ENCODE measurements at places on chromosomes 2 and 18. TPM values are rescaled to one million over a fixed set of nuclear protein-coding genes. Genes with fewer than 3 reads are reported as not detected.
A peak's percentile ranks its signal among the peaks of the same experiment; 100 is the strongest.

GTF2A1L gene
- total RNA-seq, result not detected

GRCh38 chr2:241558532-241559322 lies at the start of gene BOK:
Gene BOK, plus strand, starts transcription at chr2:241558745. Its CDS starts 739 bp downstream, at chr2:241559484.
- peak within 1 kb of the TSS; percentile 81 for H3K27ac ChIP-seq
- H3K4me1 ChIP-seq, result peaks cover 27% of the 10 kb centered on the region
- peak; percentile 77 for DNase-seq
- H3K36me3 ChIP-seq, result no peaks in the 10 kb centered on the region
- H3K27me3 ChIP-seq, result peaks cover 4% of the 10 kb centered on the region

- no peak for DNase-seq
- H3K27me3 ChIP-seq, result no peaks in the 10 kb centered on the region
- H3K27ac ChIP-seq, result no peak overlapping the region
- H3K4me3 ChIP-seq, result no peak overlapping the region
- no peaks in the 10 kb centered on the region for H3K36me3 ChIP-seq
Measured at GRCh38 chr2:124920448-124920847, 895.4 kb downstream of the CNTNAP5 start.

- H3K36me3 ChIP-seq, result no peaks in the 10 kb centered on the region
- DNase-seq, result no peak
- H3K27ac ChIP-seq, result no peak overlapping the region
- no peaks in the 10 kb centered on the region for H3K27me3 ChIP-seq
- H3K4me1 ChIP-seq, result no peaks in the 10 kb centered on the region
- no peak overlapping the region for H3K4me3 ChIP-seq
Measured at GRCh38 chr2:188443207-188443606, 151.5 kb downstream of the GULP1 start.

DNA sequence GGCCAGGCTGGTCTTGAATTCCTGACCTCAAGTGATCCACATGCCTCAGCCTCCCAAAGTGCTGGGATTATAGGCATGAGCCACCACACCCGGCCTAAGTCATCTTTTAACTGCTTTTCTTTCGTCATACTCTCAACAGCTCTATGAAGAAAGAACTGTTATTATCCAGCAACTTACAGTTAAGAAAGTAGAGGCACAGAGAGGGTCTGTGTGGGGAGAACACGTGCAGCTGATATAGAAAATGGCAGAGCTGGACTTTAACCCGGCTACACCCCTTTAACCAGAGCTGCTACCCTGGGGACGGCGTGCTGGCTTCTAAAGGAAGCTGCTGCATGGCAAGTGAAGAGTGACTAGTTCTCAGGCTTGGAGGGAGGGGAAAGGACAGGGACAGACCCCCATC lies 25.5 kb downstream of the IGFBP2 start:
- peaks cover 4% of the 10 kb centered on the region for H3K4me1 ChIP-seq
- no peaks in the 10 kb centered on the region for H3K36me3 ChIP-seq
- no peaks in the 10 kb centered on the region for H3K27me3 ChIP-seq
- no peak overlapping the region for H3K4me3 ChIP-seq

ADNP2 gene
- 11.3 TPM for total RNA-seq

DNA sequence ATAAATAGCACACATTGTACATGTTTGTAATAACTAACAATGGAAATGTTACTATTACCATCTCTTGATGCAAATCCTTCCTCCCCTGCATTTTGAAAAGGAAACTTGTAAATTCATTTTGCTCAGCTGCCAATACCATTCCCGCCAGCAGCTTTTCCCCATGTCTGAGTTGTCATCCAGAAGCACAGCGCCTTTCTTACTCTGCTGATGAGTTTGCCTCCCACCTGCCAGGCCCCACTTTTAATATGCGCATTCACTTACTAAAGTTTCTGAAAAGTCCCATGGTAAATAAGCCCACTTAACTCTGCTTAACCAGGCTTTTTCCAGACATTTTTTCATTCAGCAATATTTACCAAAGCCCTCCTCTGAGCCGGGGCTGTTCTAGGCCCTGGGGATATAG lies 3.9 kb downstream of the CHST10 start:
- H3K4me3 ChIP-seq, result no peak overlapping the region
- no peak for DNase-seq
- no peaks in the 10 kb centered on the region for H3K36me3 ChIP-seq
- H3K27me3 ChIP-seq, result no peaks in the 10 kb centered on the region
- H3K4me1 ChIP-seq, result peaks cover 9% of the 10 kb centered on the region

- no peak for DNase-seq
- H3K27ac ChIP-seq, result no peak overlapping the region
- H3K4me1 ChIP-seq, result peaks cover 5% of the 10 kb centered on the region
- no peak overlapping the region for H3K4me3 ChIP-seq
- no peaks in the 10 kb centered on the region for H3K36me3 ChIP-seq
- no peaks in the 10 kb centered on the region for H3K27me3 ChIP-seq
Measured at GRCh38 chr2:107374249-107374648, 452.4 kb upstream of the RGPD4 start.

DNA sequence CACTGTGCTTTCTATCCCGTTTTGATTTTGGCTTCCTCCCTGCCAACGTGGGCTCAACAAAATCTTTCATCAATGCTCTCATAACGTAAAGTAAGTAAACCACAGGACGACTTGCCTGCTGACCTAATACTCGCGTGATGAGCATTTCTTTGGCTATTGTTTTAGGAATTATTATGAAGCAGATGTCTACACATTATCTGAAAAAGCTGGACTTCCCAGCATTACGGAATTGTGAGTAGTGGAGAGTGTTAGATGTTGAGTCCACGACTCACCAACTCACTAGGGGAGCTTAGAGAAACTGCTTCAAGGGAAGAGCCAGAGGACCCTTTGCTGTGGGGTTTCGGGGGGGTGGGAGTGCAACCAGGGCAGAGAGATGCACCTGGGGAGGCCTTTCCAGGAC lies 21.9 kb downstream of the HJURP start:
- no peaks in the 10 kb centered on the region for H3K4me1 ChIP-seq
- H3K27ac ChIP-seq, result no peak overlapping the region
- no peak for DNase-seq
- no peaks in the 10 kb centered on the region for H3K27me3 ChIP-seq
- H3K4me3 ChIP-seq, result no peak overlapping the region

DSG3 gene
- total RNA-seq, result not detected

NDC80 gene
- total RNA-seq, result 5.0 TPM

DNA sequence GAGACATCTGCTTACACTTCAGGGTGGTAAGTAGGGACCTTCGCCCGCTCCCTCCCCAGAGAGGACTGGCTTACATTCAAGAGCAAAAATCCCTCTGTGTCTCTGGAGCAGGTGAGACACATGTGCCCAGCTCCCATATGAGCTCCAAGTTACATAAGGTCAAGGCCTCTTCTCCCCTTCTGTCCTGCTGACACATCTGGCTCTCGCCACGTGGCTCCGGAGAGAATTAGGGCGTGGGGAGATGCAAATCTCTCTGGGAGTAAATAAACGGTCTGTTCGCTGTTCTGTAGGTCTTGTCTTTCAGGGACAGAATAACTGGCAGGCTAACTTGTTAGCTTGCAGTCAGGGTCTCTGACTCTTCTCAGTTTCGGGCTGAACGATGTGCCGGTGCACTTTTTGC lies 16.2 kb downstream of the MRO start:
- DNase-seq, result no peak
- no peaks in the 10 kb centered on the region for H3K4me1 ChIP-seq
- H3K27ac ChIP-seq, result no peak overlapping the region
- no peaks in the 10 kb centered on the region for H3K36me3 ChIP-seq
- H3K27me3 ChIP-seq, result no peaks in the 10 kb centered on the region

Measured in heart left ventricle (tissue), 16 donors.